ENCODE measurements at places on chromosomes 13 and 19.

DNA sequence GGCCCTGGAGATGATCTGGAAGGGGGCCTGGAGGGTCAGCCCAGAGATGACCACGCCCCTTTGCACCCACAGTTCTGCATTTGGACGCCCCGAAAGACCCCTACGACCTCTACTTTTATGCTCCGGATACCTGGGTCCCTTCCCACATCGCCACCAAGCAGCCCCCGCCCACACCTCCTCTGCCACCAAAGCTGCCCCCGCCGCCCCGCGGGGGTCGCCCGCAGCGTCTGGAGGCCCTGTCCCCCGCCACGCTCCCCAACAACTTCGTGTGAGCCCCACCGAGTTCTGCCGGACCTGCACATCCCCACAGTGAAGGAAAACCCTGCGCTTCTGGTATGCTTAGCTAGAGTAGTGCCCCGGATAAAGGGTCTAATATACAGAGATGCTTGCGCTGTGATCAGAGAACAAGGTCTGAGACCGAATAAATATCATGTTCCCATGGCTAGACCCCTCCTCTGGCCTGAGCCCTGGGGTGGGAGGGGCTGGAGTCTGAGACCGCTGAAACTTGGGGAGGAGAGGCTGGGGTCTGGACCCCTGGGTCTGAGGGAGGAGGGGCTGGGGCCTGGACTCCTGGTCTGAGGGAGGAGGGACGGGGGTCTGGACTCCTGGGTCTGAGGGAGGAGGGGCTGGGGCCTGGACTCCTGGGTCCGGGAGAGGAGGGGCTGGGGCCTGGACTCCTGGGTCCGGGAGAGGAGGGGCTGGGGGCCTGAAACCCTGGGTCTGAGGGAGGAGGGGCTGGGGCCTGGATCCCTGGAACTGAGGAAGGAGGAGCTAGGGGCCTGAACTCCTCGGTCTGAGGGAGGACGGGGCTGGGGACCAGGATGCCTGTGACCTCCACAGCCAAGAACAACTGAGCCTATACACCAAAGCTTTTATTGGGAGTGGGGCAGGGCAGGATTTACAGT, 3.6 kb downstream of the GFY start:
- no peak for DNase-seq

DNA sequence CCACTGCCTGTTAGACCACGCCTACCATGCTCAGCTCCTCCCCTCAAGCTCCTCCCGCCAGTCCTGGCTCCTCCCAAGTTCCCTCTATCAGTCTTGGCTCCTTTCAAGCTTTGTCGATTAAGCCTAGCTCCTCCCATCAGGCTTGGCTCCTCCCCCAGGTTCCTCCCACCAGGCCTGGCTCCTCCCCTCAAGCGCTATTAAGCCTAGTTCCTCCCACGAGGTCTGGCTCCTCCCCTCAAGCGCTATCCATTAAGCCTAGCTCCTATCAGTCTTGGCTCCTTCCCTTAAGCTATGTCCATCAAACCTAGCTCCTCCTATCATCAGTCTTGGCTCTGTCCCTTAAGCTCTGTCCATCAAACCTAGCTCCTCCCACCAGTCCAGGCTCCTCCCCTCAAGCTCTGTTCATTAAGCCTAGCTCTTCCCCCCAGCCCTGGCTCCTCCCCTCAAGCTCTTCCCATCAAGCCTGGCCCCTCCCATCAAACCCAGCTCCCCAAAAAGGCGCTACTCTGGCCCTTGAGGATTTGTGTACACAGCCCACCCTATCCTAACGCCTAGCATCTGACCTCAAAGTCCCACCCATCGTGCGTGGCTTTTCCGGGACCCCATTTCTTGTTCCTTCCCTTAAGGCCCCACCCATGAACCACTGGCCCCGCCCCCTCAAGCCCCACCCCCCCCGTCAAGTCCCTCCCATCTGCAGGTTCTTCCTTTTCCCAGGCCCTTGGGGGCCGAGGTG, 10.0 kb downstream of the CAMSAP3 start:
- peak; percentile 42 for DNase-seq

DNA sequence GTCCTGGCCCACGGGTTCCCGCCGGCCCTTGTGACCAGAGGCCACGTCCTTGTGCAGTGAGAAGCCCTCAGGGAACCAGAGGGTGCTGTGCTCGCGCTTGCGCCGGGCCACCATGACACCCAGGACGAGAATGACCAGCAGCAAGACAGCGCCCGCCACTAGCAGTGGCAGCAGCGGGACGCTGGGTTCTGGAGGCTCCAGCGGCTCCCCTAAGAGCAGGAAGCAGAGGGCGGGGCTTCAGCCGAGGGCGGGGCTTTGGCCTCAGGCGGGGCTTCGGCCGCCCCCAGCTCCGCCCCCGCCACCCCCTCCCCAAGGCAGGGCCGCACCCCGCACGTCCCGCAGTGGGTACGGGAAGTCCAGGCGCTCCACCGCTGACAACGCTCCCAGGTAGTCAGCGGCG, 30.4 kb downstream of the NOTCH3 start:
- no peak for DNase-seq

GRCh38 chr13:28503182-28503967, 8.4 kb upstream of the FLT1 start:
- no peak for DNase-seq

GRCh38 chr13:65090186-65090585, 2139.9 kb downstream of the PCDH9 start:
- DNase-seq: no peak

- DNase-seq: no peak
Observed at GRCh38 chr13:29545988-29546387, 49.5 kb downstream of the SLC7A1 start.

DNA sequence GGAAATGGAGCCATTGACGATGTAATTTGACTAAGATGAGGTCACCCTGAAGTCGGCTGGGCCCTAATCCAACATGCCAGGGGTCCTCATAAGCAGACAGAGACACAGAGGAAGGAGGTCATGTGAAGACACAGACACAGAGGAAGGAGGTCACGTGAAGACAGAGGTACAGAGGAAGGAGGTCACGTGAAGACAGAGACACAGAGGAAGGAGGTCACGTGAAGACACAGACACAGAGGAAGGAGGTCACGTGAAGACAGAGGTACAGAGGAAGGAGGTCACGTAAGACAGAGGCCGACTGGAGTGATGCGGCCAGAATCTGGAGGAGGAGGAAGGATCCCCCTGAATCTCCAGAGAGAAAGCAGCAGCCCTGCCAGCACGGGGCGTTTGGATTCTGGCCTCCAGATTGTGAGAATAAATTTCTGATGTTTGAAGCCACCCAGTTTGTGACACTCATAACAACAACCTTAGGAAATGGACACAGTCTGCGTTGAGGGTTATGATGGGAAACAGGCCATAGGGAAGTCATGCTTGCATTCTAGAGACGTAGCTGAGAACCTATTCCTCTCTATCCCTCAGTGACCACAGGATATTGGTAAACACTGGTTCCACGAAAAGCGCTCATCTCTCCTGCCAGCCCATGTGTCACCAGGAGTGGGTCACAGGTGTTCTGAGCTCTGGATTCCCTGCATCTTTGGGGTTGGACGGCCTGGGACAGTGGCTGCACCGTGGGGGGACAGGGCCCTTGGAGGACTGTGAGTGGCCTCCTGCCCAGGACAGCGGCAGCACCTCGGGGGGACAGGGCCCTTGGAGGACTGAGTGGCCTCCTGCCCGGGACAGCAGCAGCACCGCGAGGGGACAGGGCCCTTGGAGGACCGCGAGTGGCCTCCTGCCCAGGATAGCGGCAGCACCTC, 108.5 kb downstream of the SOX1 start:
- DNase-seq: no peak

DNA sequence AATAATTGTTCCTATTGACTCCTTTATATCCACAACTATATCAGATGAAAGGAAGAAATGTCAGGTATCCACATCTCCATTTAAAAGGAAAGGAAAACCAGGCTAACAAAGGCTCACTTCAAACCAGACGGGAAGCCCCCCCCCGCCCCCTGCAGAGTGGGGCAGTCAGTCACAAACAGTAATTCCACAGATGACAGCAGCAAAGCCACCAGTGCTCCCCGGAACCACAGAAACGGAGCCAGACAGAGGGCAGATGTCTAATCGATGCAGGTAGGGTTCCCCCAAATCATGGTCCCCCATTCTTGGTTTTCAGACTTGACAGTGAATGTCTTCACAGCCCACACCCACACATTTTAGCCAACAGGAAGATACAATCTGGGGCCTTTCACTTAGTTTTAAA, 100.8 kb downstream of the STK24 start:
- peak; percentile 72 for DNase-seq

DNA sequence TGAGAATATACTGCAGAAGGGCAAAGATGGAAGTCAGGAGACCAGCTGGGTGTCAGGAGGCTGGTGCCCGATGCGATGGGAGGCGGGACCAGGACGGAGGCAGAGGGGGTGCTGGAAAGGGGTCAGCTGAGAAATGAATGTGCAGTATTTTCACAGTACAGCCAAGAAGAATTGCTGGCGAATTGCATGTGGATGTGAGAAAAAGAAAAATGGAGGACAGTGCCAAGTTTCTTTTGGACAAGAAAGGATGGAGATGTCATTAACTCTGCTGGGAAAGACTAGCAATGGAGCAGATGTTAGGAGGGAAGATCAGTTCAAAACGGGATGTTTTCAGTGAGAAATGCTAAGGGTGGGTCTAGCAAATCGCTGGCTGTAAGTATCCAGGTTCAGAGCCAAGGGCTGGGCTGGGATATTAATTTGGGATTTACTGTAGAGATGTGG, 7.0 kb downstream of the CRYL1 start:
- no peak for DNase-seq

DNA sequence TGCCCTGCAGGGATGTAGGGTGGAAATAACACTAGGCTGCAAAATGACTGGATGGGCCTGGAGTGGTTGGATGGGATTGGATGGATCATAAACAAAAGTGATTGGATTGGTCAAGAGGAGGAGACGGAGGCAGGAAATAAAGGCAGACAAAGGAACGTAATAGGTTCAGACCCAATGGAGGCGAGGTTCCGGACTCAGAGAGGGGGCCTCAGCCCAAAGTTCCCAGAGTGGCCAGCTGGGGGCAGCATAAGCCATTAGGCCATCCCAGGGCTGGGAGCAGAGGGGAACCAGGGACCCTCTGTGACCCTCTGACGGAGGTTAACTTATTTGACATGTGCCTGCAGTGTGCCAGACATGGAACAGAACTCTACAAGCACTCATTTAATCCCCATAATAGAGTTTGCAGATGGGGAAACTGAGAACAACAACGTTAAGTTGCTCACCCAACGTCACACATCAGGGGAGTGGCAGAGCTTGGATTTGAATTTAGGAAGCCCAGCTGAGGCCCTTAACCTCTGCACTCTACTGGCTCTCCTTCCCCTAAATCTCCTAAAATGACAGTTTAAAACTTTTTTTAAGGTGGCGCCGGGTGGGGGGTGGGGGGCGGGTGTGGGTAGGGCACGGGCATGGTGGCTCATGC, 15.3 kb upstream of the MAP1S start:
- DNase-seq: peak; percentile 60

- no peak for DNase-seq
Observed at GRCh38 chr13:75931116-75931515, 295.0 kb downstream of the LMO7 start.

DNA sequence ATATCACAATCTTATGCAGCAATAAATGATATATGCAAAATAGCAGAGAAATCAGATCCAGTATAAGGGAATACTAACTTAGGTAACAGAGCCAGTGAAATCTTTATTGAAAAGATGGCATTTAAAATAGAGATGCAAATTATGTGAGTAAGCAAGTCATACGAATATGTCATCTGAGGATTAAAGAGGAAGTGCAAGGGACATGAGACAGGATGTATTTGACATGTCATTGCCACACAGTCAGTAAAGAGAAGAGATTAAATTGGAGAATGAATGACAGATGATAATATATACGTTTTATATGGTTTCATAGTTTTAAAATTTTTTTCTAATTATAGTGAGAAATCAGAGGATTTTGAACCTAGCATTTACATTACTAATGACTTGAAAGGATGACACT, 426.4 kb downstream of the SLITRK5 start:
- no peak for DNase-seq

DNA sequence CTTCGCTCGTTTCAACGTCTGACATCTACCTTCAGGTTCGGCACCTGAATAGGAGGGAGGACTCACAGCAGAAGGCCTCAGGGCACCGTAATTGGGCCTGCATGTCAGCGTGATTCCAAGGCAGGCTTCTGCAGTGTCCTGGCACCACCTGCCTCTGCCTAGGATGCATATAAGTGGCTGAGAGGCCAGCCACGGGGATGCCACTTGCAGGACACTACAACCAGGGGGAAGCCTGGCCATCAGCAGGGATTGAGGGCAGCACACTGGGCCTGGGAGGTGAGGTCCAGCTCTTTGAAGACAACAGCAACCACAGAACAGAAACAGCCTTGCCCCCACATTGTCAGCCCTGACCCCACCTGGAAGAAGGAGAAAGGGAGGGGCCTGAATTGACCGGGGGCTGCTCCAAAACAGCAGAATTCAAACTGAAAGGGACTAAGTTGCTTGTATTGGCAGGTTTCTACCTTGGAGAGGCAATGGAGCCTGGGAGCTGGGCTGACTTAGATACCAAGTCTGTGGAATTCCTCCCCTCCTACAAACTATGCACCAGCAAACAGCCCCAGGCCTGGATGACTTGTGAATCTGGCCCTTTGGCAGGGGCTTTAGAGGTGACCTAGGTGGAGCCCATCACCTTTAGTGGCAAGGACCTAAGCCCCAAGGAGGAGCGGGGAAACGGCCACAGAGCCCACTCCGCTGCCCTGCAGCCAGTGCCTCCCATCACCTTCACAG, 34.1 kb upstream of the POMP start:
- DNase-seq: no peak

GRCh38 chr19:18135712-18136584, 17.0 kb upstream of the PIK3R2 start:
- DNase-seq: no peak

DNA sequence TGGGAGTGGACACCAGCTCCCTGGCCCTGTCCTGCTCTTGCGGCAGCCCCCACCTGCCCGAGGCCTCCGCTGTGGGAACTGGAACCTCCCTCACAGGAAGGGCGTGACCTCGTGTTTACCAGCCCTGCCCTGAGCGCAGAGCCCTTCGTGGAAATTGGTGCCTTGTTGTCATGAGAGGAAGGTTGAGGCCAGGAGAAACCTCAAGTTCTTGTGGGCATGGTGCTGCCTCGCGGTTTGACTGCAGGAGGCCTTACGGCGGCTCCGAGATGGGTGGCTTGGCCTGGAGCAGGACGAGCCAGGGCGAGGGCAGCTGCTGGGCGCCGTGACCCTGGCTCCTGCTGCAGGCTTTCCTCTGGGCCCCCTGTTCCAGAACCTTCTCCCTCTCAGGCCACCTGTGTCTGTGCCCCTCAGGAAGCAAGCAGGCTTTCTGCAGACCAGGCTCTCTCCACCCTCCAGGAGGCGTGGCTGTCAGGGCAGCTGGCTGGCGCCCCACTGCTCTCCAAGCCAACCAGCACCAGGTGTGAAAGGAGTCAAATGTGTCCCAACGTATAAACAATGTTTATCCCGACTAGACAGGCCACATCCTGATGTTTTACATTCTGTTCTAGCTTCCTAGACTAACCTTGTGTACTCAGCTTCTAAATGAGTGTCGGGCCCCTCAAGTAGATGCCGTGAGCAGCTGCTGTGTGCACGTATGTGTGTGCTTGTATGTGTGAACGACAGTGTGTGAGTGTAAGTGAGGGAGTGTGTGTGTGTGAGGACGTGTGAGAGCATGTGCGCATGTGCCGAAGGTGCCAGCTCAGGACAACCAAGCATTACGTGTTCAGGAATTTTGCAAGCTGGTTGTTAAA, 10.4 kb upstream of the RASA3 start:
- DNase-seq: peak; percentile 73

Data from activated CD4-positive, alpha-beta T cell treated with anti-CD3 and anti-CD28 coated beads, Interleukin-2, amount 50 U/mL, for 16 hours (primary cell).